ENCODE measurements at places on chromosomes 3 and 15. TPM values are rescaled to one million over a fixed set of nuclear protein-coding genes. Genes with fewer than 3 reads are reported as not detected.

DNA sequence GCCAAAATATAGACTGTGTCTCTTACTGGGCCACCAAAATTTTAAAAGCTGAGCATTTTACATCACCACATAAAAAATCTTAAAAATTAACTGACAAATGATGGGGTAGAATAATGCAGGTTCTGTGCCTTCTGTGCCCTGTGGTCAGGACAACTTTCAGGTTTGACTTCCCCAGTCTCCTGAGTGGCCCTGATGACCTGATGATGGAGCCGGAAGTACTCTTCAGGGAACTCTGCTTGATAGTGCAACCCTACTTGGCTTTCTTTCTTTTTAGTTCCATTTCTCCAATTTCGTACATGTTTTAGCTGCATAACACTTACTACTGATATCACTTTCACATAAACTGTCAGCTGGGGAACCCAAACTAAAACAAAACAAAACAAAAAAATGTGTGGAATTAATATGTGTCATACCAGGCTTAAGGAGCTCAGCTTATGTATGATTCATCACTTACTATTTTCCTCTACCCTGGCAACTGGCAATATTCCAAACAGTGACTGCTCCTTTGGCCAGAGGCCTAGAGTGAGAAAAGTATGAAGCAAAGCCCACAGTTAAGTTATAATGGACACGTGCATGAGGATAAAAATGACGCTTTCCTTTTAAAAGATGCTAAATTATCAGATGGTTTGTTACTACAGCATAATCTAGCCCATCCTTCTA is 194.3 kb downstream of the BCHE start:
- peak; percentile 58 for DNase-seq

DNA sequence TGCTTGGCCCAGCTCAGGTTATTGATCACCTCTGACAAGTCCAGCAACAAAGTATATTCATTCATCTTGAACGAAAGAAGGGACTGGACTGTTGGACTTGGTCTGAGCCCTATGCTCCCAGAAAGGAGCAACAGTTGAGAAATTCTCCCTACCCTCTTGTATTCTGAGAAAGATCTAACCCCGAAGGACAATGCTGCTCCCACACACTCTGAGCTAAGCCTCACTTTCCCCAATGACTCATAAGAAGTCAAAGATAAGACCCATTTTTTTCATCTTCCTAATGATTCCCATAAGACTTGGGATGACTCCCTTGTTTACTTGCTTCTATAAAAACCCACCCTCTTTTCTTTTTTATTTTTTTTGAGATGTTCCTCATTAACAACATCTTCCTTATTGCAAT is 549.4 kb upstream of the MDFIC2 start:
- no peak for DNase-seq

DNA sequence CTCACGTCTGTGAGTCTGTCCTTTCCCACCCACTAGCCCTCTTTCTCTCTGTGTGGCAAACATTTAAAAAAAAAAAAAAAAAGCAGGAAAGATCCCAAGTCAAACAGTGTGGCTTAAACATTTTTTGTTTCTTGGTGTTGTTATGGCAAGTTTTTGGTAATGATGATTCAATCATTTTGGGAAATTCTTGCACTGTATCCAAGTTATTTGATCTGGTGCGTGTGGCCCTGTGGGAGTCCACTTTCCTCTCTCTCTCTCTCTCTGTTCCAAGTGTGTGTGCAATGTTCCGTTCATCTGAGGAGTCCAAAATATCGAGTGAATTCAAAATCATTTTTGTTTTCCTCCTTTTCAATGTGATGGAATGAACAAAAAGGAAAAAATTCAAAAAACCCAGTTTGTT is 97.7 kb downstream of the GAP43 start:
- no peak for DNase-seq

DNA sequence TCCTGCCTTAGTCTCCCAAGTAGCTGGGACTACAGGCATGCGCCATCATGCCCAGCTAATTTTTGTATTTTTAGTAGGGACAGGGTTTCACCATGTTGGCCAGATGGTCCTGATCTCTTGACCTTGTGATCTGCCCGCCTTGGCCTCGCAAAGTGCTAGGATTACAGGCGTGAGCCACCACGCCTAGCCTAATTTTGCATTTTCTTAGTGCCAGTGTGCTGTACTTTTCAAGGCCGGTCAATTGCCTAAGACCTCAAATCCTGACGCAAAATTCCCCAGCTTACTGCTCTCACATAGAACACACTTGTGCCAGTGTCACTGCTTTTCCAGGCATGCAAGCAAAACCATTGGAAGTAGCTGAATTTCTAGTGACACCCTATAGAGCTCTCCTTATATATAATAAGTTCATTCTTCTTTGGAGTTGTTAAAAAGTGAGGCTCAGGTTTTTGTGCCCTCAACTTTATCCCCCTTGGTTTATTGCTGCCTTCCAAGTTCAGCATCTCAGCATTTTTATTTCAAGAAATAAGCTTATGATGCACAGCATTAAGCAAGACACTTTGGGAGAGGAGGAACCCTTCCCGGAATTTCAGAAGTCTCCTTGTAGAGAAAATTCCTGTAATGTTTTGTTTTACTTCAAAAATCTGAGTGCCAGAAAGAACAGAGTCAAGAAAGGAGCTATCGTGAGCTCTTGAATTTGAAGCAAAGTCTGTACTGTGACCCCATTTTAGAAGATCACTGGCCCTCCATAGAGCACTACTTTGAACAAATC is 93.2 kb downstream of the FILIP1L start:
- no peak for DNase-seq

DNA sequence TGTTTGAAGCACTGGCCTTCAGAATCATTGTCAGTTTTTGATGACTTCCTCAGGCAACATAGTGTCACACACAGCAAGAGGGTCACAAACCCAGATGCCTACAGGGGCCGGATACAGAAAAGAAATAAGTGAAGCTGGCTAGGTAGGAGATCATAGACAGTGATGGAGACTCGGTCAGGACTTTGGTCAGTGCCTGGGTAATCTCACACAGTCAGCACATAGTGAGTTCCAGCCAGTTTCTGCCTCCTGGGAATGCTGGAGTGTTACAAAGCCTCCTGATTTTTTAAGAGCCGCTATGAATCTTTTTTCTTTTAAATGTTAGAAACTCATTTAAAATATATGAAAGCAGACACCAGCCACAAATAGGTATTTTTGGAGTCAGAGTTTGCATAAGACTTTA is 399.1 kb downstream of the IL5RA start:
- DNase-seq = no peak

- no peak for DNase-seq
Measured at GRCh38 chr3:65093641-65094040, 405.8 kb upstream of the ADAMTS9 start.

CMTM7 gene
- 18.0 TPM for total RNA-seq

GALNT15 gene
- total RNA-seq = 0.11 TPM

TIGIT gene
- not detected for total RNA-seq
